ENCODE measurements at places on chromosomes 3 and 15.

DNA sequence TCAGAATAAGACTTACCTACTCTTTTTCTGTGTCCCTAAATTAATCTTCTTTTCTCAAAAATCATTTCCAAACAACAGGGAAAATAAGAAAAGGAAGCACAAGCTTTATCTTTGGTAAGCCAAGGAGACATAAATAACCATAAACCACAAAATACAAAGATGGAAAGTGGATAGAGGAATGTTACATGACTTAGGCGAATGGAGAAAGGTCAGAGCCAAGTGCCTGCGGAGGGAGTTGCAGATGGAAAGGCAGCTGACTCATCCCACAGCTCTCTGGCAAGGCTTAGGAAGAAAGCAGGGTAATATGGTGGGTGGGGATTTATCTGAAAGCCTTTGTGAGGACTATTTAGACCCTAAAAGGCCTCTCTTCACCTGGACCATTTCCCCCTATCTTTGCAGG lies 72.8 kb downstream of the GALK2 start:
- no peak for DNase-seq

GRCh38 chr3:195582947-195583346 lies 793 bp downstream of the APOD start:
- DNase-seq: no peak

- DNase-seq: no peak
Measured at GRCh38 chr3:64827019-64827418, 139.2 kb upstream of the ADAMTS9 start.

- no peak for DNase-seq
Measured at GRCh38 chr3:4856136-4856535, 123.1 kb upstream of the BHLHE40 start.

DNA sequence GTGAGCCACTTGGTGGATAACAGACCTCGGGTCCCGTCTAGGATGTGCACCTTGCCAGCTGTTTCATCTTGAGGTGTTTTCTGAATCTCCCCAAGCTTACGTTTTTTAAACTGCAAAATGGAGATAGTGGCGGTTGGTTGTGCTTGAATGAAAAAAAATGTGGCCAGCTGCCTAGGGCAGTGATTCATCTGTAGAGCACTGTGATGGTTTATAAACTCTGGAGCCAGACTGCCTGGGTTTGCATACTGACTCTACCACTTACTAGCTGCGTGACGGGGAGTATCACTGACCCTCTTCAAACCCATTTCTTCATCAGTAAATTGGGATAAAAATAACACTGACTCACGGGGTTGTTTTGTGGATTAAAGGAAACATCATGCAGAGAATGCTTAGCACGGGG lies 159.1 kb downstream of the CHL1 start:
- DNase-seq: no peak

DNA sequence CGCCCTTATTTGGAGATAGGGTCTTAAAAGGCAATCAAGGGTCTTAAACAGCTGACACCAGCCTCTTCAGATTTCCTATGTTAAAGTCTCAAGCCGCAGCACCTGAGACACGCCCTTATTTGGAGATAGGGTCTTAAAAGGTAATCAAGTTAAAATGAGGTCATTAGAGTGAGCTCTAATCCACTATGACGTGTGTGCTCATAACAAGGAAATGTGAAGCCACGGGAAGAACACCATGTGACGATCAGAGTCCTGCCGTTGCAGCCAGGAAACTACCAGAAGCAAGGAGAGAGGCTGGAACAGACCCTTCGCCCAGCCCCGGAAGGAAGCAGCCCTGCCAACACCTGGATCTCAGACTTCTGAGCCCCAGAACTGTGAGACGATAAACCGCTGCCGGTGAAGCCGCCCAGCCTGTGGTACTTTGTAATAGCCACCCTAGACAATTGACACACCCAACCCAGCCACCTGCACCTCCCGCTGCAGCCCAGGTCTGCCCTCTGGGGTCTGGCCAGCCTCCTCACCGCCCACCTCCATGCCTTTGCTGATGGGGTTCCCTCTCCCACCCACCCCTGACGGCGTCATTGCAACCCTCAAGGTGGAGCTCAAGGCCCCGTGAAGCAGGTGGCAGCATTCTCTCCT lies 137.9 kb downstream of the MEGF11 start:
- no peak for DNase-seq

DNA sequence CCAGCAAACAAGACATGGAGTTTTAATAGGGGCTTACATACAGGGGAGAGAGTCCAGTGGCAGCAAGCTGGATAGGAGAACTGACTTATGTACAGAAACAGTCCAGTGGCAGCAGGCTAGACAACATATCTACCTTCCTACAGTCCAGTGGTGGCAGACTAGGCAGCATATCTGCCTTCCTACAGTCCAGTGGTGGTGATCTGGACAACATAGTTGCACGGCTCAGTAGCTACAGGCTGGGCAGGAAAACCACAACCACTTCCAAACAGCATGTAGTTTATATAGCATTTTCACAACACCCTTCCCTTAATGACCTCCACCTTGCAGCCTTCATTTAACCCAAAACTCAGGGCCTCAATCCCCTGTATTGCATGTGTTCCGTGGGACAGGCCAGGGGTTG lies 181.3 kb upstream of the EIF1B start:
- DNase-seq: no peak

- DNase-seq: no peak
Measured at GRCh38 chr15:33738941-33739664, 229.2 kb upstream of the CHRM5 start.

GRCh38 chr3:3800685-3801493 lies 1.7 kb downstream of the LRRN1 start:
- DNase-seq: peak; percentile 79

DNA sequence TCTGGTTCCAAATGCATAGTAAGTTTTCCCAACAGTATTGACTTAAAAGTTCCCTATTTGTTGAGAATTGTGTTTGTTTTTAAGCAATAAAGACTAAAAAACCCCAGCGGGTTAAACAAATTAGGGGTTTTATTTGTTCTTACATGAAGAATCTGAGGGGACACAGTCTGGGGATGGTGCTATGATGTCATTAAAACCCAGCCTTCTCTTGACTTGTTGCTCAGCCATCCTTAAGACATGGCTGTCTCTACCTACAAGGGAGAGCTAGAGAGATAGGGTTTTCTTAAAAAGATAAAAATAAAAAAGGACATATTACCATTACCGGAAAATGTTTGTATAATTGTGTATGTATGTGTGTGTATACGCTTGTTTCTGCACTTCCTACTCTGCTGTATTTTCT lies 11.7 kb upstream of the ARL14 start:
- DNase-seq: no peak

- DNase-seq: no peak
Measured at GRCh38 chr3:139396707-139397106, 7.3 kb upstream of the COPB2 start.

GRCh38 chr15:78072080-78072892 lies 5.2 kb downstream of the TBC1D2B start:
- DNase-seq: no peak

DNA sequence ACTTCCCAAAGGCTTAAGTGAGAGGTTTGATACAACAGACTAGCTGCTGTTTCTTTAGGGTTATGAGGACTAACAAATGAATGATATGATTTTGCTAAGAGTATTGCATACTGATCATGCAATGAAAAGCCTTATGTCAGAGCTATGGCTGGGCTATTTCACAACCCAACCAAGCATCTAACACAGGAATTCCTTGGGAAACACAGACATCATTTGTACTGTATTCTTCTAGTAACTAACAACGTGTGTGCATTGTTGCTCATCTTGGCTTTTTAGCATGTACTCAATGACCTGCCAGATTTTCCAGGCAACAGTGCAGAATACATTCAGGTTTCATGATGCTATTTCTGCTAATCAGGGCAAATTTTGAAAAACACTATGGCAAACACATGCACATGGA lies 19.3 kb downstream of the PDZRN3 start:
- no peak for DNase-seq

GRCh38 chr15:42118650-42119445 lies 24.5 kb upstream of the PLA2G4D start:
- peak; percentile 7 for DNase-seq

GRCh38 chr15:68197170-68197492 lies 8.0 kb downstream of the CALML4 start:
- DNase-seq: no peak

DNA sequence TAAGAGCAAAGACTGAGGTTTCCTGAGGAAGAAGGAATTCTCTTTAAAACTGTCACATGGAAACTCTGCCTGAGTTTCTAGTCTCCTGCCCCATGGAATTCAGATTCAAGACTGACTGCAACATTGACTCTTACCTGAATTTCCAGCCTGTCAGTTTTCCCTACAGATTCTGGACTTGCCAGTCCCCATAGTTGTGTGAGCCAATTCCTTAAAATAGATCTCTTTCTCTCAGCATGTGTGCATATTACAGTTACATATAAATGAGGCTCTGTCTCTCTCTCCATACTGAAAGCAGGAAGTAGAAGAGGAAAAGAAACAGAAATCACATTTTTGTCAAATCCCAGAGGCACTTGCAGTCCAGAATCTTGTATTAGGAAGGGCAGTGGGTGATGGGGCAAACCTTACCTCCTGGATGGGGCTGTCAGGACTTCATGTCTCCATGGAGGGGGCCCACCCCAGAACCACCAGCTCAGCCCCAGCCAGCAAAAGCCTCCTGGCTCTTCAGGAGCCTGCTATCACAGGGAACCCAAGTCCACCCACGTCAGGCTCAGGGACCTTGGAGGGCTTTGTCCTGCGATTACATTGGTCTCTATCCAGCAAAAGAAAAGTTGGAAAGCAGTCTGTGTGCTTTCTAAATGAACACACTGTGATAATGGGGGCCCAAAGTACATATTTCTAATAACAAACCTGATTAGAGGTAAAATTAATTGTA lies 18.8 kb upstream of the GOLGA8J start:
- DNase-seq: no peak

- no peak for DNase-seq
Measured at GRCh38 chr15:56794553-56795329, 61.4 kb upstream of the ZNF280D start.

DNA sequence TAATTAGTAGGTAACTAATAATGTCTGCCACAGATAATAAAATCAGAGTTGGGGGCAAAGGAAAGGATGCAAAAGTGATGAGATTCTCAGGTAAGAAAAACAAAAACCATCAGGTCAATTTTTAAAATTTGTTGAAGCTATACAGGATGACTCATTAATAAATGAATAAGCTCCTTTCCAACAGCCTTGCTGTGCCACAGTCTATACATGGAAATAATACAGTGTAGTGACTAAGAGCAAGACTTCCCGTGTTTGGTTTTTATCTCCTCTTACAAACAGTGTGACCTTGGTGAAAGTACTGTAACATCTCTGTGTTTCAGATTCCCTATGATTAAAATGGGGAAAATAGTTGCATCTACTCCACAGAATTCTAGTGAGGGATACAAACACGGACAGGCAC lies 331.6 kb downstream of the PYDC2 start:
- no peak for DNase-seq

- DNase-seq: no peak
Measured at GRCh38 chr3:44993471-44994205, 17.6 kb downstream of the EXOSC7 start.

- DNase-seq: no peak
Measured at GRCh38 chr3:82473864-82474541, 712.6 kb upstream of the GBE1 start.

GRCh38 chr15:100186960-100187359 lies 154.8 kb downstream of the ADAMTS17 start:
- no peak for DNase-seq

GRCh38 chr15:75785771-75786574 lies 57.3 kb upstream of the UBE2Q2 start:
- DNase-seq: peak; percentile 67

- DNase-seq: peak; percentile 44
Measured at GRCh38 chr15:52183562-52184173, 7.5 kb downstream of the GNB5 start.

DNA sequence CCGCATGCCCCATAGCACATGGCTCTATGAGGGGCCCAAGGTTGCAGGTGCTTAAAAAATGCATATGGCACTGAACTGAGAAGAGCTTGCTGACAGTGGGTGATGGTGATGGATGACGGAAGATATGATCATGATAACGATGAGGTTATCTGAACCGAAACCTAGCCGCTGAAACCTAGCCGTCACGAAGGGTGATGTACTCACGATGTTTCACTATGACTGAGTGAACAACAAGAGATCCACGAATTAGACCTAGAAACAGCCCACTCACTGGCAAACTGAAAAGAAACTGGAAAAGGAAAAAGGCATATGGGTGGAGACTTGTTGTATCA lies 57.6 kb upstream of the BCL6 start:
- DNase-seq: no peak

DNA sequence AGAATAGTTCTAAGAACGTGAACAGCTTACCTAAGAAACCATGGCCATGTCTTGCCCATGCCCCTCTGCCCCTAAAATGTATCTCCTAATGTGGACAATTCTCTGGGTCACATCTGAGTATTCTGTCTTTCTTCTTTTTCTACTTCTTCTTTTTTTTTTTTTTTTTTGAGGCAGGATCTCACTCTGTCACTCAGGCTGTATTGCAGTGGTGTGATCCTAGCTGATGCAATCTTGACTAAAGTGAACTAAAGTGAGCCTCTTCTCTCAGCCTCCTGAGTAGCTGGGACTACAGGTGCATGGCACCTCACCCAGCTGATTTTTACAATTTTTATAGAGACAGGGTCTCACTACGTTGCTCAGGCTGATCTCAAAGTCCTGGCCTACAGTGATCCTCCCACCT lies 204.8 kb upstream of the ZPLD1 start:
- DNase-seq: no peak

- no peak for DNase-seq
Measured at GRCh38 chr15:39969002-39969394, 35.1 kb downstream of the EIF2AK4 start.

DNA sequence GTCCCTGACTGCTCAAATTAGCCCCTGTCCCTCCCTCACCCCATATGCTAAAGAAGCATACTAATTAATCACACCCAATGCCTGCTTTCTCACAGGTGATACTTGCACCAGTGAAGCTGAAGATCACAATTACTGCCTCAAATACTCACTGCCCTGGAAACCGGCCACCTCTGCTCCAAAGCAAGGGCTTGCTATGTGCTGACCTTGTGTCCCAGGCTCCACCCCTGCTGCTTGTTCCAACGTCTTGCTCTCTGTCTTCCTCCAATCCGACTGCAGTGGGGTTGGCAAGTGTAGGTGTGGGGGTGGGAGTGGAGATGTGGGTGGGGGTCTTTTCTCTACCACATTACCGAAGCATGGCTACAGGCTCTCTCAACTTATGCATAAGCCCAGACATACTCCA lies 55.7 kb upstream of the PSMD6 start:
- DNase-seq: no peak

DNA sequence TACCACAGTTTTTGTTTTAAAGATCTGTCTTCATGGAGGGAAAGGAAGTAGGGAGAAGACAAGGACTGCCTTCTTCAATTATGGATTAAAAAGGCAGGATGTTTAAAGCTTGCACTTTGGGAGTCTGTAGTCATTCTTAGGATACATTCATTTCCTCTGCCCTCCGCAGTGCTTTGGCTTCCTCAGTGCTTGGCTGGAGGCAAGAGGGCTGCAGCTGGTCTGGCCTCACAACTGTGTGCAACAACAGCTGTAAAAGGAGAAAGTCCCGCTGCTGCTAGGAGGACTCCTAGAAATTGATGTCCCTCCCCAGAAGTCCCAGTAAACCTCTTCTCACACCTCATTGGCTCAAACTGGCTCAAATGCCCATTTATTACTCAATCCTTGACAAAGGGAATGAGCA lies 54.4 kb upstream of the PPP2R3A start:
- no peak for DNase-seq

- no peak for DNase-seq
Measured at GRCh38 chr15:44394062-44394461, 33.4 kb upstream of the CTDSPL2 start.

- DNase-seq: no peak
Measured at GRCh38 chr3:192851821-192852372, 65.8 kb downstream of the MB21D2 start.

- DNase-seq: no peak
Measured at GRCh38 chr3:127538569-127538968, 52.0 kb downstream of the TPRA1 start.
